ENCODE measurements at places on chromosomes 2 and 18.

DNA sequence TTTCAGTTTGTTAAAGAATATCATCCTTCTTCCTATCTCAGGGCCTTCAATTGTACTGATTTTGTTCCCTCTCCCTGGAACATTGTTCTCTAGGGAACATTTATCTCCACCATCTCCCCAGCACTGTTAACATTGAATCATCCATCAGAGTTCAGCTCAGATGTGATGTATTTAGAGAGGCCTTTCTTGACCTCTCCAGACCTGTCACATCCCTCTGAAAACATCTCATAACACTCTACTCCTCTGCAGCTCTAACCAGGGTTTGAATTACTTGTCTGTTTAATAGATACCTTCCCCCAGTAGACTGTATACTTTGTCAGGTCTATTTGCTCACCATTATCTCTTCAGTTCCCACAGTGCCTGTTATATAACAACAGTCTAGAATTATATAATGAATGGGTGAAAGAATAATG lies 98.6 kb downstream of the GALNT1 start:
- no peak for DNase-seq

DNA sequence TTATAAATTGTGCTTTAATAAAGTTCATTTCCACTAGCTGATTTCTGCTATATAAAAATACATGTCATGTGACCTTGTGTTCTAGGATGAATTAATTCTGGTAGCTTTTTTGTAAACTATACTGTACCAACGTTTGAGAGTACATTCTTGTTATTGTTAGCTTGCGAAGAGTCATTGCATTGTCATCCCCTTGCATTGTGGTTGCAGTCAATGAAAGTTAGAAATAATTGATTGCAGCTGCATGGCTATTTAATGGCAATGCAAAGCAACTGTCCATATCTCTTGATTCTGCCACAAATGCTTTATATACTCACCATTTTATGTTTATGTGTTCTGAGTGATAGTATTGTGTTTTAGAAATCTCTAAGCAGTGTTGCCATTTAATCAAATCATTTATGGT lies 91.6 kb downstream of the ZNF407 start:
- no peak for DNase-seq

DNA sequence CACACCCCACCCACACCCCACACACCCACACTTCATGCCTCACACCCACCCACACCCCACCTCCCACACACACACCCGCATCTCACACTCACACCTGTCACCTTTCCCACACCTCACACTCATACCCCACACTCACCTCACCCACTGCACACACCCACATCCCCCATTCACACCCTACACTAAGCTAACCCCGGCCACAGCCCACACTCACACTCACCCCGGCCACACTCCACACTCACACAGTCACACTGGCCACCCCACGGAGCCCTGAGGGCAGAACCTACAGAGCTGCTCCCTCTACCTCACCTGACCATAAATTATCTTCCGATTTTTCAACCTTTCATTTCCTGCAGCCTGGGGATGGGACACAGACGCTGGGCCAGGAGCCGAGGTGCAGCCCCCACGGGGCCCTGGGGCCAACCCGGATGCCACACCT lies 241.3 kb downstream of the HDAC4 start:
- DNase-seq: no peak

DNA sequence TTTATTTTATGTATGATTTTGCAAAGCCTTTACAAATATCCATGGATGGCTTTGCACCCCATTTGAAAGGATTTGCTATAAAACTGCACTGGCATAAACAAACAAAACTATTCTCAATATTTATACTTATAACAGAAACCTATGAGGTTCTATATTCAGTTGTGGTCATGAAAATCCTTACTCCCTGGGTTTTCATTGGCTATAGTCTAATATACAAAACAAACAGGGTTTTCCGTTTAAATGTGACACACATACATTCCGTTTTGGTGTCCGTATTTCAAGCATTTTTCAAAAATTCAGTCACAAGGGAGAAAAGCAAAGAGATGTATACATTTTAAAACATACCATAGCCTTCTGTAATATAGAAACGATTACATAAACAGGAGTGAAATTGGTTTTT lies 100.0 kb downstream of the TCF4 start:
- DNase-seq: no peak

GRCh38 chr2:229088517-229088913 lies 182.6 kb downstream of the PID1 start:
- no peak for DNase-seq

DNA sequence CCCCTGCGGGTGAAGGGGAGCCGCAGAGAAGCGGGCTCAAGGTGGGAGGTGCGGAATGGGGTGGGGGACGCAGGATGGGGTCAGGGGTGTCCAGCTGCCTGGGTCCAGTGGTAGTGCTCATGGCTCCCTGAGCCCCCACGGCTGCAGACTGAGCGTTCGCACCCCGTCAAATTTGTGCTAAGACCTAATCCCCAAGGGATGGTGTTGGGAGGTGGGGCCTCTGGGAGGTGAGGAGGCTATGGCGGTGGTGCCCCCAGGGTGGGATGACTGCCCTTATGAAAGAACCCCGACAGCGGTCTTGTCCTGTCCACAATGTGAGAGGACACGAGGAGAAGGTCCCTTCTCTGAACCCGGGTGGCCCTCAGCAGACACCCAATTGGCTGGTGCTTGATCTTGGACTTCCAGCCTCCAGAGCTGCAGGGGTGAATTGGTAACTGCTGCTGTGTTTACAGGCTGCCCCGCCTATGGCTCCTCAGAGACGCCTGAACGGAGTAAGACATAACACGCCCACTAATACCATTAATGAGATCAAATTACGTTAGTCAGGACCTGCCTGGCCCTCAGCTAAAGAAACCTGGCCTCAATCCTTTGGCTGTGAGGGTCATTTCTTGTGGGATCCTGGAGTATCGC lies 42.6 kb downstream of the PXDN start:
- DNase-seq: no peak

GRCh38 chr2:199663157-199663556 lies 187.8 kb downstream of the FTCDNL1 start:
- DNase-seq: no peak

GRCh38 chr2:136332436-136333095 lies 214.6 kb upstream of the CXCR4 start:
- peak; percentile 11 for DNase-seq

- DNase-seq: no peak
Observed at GRCh38 chr2:191789796-191790195, 57.1 kb downstream of the CAVIN2 start.

DNA sequence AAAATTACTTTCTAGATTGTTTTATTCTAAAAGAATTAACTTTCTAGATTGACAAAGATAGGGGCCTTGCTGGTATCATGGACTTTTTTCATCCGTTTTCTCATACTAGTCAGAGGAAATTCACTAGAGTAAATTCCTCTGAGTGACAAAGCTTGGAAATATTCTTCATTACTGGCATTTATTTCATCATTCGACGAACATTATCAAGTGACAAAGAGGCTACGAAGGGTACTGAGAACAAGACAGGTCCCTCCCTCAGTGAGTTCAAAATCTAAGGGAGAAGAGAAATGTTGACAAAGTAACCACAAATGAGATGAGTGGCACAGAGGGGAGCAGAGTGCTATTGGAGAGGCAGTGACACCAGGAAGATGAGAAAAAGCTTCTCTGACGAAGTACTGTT lies 4.3 kb downstream of the EPG5 start:
- no peak for DNase-seq

- peak; percentile 74 for DNase-seq
Observed at GRCh38 chr2:39778775-39779340, at the start of gene THUMPD2. Gene THUMPD2 (minus strand): TSS chr2:39779258. CDS start chr2:39779239, 19 bp downstream.

- DNase-seq: no peak
Observed at GRCh38 chr2:28544922-28545589, 49.2 kb downstream of the PLB1 start.

DNA sequence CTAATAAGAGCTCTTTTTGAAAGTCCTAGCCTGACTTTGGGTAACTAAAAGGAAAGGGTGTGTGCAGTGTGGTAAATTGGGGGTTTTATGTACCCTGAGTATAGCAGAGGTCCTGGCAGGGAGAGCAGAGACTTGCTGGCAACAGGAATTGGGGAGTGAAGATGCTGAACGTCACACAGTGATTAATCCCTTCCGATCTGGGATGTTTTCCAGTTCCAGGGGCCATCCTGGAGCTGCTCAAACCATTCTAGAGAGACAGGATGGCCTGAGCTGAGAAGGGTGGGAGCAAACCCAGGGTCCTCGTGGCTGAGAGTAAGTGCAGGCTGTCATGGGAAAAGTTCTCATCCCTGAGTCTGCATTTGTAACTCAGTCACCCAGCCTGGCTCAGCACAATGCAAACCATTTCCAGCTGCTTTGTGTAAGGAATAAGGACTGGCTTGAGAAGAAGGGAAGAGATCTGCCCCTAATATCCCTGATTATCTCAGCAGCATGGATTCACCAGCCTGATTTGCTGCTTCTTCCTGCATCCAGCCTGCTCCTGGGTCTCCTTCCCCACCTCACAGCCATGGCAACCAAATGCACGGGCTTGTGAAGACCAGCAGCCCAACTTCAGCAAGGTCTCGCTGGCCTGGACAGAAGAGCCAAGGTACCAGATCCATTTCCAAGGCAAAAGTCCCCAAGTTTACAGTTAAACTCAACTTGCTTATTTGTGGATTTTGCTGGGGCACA lies 47.1 kb upstream of the CELF4 start:
- DNase-seq: no peak

DNA sequence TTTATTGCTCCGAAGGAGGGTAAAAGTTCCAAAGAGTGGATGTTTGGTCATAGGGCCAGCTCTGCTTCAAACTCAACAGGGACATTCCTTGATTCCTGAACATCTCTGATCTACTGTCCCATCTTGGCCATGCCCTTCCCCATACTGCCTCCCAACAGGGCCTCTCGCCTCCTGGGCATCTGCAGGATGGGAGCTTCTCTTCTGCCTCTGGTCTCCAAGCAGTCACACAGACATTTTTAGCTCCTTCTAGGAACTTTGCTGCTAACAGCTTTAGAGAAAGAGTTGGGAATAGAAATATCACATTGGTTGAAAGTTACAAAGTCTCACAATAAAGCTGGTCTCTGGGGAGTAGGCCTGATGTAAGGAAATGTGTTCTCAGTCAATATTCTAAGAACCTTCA lies 9.4 kb upstream of the DGUOK start:
- no peak for DNase-seq

DNA sequence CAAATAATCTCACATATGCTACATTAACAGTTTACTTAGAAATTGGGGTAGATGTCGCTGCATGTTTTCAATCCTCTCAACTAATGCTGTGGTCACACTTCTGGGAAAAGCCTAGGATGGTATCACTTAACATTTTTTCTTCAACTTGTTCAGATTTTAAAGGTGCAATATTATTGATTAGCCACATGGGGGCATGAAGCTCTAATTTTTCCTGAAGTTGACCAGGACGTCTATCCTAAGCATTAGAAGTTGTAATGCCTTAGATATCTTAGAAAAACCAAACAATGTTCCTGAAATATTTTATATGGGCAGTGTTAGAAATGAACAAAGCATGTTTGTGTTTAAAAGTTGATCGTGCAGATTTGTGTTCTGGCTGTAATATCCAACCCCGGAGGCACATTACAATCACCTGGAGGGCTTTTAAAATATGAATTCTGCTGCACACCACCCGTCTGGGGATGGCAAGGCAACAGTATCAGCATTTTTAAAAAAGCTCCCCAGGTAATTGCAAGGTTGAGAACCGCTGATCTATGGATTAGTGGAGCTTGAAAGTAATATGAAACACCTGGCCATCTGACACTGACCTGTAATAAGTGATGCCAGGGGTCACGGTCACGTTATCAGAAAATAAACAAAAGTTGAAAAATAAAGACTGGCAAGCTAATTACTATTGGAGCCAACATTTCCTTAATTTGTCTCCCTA lies 100.5 kb upstream of the LMAN1 start:
- DNase-seq: peak; percentile 14

DNA sequence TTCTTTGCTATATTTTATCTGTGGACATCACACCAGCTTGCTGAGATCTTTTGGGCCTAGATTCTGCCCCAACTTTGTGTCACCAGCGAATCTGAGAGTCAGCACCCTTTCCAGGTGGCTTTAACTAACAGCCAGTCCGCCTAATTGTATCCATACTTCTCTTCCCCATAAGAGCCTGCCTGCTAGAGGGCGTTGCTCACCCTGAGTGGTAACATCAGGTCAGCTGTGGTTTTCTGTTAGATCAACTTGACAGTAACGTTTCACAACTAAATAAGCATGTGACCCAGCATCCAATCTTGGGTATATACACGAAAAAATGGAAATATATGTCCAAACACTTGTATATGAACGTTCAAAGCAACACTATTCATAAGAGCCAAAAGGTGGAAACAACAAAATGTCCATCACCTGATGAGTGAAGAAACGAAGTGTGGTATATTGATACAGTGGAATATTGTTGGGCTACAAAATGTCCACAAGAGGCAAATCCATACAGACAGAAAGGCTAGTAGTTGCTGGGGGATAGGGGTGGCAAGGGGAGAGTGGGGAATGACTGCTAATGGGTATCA lies 24.9 kb downstream of the EFHD1 start:
- no peak for DNase-seq

DNA sequence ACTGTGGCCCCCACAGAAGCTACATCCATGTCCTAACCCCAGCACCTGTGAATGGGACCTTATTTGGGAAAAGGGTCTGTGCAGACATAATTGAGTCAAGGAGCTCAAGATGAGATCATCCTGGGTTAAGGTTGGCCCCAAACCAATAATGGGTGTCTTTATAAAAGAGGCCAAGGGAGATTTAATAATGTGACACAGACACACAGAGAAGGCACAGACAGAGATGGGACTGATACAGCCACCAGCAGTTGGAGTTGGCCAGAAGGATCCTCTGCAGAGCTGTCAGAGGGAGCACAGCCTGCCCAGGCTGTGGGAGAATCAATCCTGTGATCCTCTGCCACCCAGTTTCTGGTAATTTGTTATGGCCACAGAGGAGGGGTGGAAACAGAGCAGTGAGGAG lies 26.0 kb downstream of the SNORC start:
- DNase-seq: no peak

GRCh38 chr2:71800106-71800809 lies 346.9 kb downstream of the DYSF start:
- DNase-seq: no peak

- no peak for DNase-seq
Observed at GRCh38 chr2:160060297-160060696, 2.1 kb downstream of the PLA2R1 start.
